T-helper 17 cell (primary cell): ENCODE measurements at places on chromosomes 6 and 20.

DNA sequence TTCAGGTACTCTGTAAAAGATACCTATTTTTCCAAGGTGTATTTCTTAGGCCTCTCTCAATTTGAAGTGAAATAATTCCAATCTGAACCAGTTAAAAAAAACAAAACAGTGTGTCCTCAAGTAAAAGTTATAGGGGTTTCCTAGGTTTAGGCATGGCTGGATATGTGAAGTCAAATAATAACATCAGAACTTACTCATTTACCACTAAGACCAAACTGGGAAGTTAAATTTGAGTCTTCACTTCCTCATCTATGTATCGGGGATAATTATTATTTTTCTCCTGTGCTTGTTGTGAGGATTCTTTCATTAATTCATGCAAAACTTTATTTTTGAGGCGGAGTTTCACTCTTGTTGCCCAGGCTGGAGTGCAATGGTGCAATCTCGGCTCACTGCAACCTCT is 86.2 kb upstream of the PTPRK start:
- no peak for DNase-seq

- DNase-seq = no peak
Observed at GRCh38 chr20:50273601-50274491, 83.2 kb downstream of the CEBPB start.

DNA sequence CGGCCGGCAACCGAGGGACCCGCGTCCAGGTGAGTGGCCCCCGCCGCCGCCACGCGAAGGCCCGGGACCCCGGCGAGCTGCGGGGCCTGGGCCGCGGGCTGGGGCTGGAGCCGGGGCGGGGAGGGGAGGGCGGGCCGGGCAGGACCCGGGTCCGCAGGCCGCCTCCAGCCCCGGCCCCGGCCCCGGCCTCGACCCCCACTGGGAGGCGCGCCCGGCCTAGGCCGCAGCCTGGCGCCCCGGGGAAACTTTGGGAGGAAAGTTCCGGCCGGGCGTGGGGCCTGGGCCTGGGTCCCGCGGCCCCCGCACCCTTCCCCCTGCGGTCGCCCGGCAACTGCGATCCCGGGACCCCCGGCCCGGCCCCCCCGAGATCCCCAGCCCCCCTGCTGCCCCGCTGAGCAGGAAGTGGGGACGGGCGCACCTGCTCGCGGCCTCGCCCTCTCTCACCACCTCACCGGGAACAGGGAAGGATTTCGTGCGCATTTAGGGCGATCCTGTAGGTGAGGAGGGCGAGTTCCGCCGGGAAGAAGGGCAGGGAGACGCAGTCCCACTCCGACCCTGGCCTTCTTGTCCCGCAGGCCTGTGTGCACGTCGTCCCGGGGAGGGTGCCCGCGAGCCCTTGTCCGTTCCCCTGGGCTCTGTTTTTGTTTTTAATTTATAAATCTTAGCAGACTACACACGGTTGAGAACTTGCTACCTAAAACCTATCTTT is 402 bp downstream of the OSBPL2 start:
- no peak for DNase-seq

- no peak for DNase-seq
Observed at GRCh38 chr6:100913400-100914276, 32.5 kb upstream of the ASCC3 start.

DNA sequence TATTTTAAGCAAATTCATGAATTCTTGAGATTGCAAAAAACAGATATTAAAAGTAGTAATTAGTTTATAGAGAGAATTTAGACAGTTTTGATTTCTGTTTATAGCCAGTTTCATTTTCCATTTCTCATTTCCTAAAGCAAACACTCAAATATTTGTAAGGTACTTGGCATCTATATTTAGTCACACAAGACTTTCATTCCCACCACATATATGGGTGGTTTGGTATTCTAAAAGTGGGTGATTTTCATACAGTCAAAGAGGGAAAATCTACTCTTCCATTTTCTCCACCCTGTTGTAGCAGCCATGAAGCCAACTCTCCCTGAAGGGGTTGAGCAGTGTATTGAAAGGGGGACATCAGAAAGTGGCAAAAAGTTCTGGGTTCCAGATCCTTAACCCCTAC is 181.1 kb upstream of the SUPT3H start:
- DNase-seq = no peak

GRCh38 chr20:57708694-57709673 is 831 bp downstream of the PMEPA1 start:
- DNase-seq = no peak

DNA sequence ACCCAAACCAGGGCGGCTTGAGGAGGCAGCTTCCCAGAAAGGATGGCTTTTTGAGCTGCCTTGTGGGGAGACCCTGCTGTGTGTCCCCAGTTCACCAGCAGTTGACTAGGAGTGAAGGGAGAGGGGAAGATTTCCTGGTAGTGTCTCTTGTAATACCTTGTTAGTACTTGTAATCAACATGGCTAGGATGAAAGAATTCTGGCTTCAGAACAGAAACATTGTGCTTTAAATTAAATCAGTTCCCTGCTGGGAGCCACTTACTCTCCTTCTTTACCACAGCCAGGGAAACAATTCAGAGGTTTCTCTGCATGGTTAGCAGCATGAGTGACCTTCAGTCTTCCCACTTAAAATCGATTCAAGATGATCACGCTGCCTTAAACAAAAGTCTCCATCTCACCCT is 525.4 kb upstream of the ID4 start:
- DNase-seq = no peak

DNA sequence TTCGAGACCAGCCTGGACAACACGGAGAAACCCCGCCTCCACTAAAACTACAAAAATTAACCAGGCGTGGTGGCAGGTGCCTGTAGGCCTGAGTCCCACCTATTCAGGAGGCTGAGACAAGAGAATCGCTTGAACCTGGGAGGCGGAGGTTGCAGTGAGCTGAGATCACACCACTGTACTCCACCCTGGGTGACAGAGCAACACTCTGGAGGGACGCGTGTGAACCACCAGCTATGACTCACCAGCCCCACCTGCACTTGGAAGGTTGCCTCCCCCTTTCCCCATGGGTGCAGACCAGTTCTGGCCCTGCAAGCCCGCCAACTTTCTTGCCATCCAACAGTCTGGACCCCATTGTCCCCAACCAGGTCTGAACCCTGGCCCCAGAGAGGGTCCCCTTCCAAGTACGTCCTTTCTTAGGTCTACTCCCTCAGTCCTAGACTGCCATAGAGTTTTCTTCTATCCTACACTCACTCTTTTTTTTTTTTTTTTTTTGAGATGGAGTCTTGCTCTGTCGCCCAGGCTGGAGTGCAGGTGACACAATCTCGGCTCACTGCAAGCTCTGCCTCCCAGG is 29.2 kb downstream of the ATP9A start:
- no peak for DNase-seq

DNA sequence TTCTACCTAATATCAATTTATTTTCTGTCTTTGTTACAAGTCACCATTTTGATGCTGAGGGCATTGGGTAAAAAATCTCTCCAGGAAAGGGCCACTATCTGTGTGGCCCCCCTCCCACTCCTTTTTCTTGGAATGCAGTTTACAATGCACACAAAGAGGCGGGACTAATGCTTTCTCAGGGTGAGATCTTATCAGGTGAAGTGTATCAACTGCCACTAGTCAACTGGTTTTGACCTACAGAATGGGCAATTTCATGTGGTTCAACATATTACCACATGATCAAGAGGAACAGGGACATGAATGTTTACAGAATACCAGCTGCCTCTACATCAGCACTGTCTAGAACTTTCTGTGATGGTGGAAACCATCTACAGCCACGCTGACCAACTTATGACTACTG is 3.7 kb downstream of the RRBP1 start:
- no peak for DNase-seq
